Stimulated activated CD4-positive, alpha-beta T cell treated with anti-CD3 and anti-CD28 coated beads, TNF-alpha, amount 100 ng/mL, for 48 hours (primary cell): ENCODE measurements at places on chromosomes 7 and 10.

DNA sequence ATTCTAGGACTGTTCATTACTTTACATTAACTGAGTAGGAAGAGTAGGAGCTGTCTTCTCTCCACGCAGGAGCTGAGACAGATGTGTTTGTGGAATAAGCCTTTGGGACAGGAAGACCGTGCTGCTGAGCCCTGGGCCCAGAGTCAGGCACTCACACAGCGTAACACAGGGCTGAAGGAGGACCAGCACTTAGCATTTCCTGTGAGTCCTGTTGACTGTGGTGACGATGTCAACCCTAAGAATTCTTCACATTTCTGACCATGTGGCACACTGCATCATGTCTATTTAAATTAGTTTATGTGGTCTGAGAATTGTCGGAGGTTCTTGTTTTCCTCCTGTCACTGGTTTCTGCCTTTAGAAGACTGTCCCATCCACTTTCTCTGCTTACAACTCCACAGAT lies 117.2 kb downstream of the PIP4K2A start:
- DNase-seq: no peak

DNA sequence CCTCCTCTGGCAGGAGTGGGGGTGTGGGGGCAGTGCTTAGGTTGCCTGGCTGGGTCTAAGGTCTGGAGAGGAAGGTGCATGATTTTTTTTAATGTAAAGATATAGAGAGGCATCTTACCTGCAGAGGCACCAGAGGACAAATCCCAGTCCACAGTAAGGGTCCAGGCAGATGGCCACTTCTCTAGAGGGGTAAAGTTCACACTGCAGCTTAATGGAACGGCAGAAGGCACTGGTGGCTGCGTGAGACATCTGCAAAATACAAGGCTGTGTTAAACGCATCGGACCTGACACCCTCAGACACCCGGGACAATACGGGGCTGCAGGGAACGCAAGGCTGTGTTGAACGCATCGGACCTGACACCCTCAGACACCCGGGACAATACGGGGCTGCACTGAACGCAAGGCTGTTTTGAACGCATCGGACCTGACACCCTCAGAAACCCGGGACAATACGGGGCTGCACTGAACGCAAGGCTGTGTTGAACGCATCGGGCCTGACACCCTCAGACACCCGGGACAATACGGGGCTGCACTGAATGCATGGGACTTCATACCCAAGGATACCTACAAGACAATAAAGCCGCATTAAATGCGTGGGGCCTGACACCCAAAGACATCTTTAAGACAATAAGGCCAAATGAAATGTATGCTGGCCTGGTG lies 206.0 kb downstream of the ZMYND11 start:
- no peak for DNase-seq

DNA sequence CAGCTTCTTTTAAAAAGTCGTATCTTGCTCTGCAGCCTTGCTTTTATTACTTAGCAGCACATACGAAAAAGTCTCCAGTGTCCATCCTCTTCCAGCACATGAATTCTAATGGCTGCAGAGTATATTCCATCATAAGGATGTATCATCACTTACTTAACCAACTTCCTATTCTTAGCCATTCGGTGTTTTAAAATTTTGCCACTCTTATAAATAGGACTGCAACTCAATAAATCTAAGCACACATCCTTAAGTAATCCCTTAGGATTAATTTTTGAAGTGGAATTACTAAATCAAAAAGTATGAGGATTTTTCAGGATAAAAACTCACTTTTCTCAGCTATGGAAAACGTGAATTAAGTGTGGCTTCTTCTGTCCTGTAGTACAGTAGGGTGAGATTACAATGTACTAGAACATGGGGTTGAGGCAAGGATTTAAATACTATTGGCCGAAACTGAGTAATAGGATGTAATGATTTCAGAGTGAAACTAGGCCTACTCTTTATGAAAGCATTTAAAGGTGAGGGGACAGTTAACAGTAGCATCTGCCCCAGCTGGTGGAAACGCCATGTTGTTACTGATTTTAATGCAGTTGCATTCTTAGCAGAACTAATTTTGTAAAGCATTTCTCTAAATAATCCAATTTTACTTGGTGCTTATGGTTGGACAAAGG lies 1035.5 kb downstream of the LRMDA start:
- no peak for DNase-seq

- no peak for DNase-seq
These were observed 66.0 kb downstream of the MAD1L1 start for GRCh38 chr7:2166625-2167280.

- DNase-seq: no peak
These were observed 7.4 kb upstream of the VIM start for GRCh38 chr10:17220652-17221100.

DNA sequence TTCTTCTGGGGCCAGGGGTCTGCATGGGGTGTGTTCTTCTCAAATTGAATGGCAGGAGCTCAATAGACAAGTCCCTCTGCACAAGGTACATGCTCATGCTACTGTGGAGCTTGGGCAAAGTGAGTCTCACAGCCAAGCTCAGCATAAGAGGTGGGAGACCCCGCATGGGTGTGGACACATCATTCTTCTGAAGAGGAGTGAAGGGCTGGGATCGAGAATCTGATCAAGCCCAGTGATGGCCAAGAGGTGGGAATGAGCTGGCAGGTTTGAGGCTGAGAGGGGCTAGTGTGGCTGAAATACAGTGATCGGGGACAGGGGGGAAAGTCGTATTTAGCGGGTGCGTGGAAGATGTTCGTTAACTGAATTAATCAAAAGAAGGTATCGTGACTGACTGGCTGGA lies 32.6 kb downstream of the CDH23 start:
- DNase-seq: no peak

DNA sequence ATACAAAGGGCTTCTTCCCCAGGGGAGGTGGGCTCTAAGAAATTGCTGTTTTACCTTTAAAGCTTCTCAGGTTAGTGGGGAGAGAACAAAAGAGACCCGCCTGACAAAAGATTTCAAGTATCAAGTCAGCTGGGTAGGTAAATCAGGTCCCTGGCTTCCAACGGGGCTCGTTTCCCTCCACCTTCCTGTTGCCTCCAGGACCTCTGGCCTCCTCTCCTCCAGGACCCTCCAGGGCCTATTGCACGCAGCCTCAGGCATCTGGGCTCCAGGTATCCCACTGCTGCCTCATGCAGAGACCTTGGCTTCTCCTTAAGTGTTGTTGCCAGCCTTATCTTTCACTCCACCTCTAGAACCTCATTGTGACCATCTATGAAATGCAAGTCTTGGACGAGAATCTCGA lies 2.9 kb downstream of the BNIP3 start:
- DNase-seq: no peak

- no peak for DNase-seq
These were observed 256.7 kb downstream of the DPP6 start for GRCh38 chr7:154308928-154309327.

GRCh38 chr10:73060738-73061635 lies 35.7 kb downstream of the P4HA1 start:
- DNase-seq: no peak

GRCh38 chr7:27359181-27360125 lies 116.9 kb downstream of the EVX1 start:
- DNase-seq: no peak

DNA sequence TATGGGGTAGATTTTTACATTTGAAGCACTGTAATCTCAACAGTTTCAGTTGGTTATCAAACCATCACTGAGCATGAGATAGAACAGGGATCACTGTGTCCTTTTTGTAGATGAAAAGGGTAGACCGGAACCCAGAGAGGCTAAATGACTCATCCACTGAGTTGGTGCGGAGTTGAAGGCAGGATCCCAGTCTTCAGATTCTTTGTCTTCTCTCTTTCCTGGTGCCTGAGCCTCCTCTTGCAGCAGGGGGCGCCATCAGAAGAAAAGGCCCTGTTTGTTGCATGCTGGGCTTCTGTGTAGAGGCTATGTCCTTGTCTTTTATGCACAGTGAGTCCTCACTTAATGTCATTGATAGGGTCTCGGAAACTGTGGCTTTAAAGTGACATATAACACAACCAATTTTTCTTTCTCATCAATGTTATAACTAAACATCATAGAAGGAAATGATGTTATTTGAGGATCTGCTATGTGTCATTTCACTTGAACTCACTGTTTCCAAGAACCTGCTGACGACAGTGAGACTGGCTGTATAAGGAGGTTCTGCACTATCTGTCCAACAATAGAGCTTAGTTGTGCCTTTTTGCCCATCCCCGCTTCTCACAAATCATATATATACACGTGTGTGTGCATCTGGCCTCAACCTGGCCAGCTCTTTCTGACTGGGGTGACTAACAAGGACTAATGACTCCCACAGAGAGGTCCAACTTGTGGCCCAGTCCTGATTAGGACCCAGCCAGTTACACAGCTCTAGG lies 14.3 kb downstream of the ZNF282 start:
- peak; percentile 82 for DNase-seq

DNA sequence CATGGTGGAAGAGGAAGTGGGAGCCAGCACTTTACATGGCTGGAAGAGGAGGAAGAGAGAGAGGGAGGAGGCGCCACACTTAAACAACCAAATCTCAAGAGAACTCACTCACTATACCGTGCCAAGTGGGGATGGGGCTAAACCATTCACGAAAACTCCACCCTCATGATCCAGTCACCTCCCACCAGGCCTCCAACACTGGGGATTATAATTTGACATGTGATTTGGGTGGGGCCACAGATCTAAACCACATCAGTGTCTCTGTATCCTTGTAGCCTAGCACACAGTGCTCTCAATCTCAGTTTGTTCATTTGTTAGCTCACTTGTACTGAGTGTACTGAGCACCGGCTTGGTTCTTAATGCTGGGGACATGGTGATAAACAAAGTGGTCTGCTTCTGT lies 228.3 kb downstream of the BUB3 start:
- DNase-seq: no peak

GRCh38 chr7:150848561-150849115 lies 3.7 kb upstream of the AOC1 start:
- no peak for DNase-seq

DNA sequence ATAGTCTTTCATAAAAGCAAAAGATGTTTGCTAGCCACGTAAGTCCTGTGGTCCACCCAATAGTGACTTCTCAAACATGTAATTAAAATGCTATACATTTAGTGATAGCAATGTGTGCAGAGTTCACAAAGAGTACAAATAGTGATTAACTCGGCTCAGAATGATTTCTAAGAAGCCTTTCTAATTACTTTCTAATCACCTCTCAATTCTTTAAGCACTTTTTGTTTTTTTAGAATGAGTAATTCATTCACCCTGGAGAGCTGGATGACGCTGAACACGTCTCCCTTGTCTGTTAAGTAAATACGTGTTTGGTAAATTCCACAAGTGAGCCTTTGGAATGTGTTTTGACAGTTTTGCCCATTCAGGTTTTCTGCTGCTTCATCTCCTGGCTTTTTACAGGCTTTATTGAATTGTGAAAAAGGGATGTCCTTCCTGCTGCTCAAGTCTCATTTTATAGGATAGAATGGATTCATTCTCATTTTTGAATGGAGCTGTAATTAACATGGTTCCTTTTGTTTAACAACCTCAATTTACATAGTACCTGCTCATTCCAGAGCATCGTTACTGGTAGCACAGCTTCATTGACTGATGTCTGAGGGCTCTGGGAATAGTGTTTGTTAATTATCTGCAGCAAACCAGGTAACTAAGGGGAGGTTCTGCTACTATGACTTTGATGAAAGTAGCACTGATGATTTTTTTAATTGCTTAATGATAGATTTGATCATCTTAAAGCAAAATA lies 212.1 kb downstream of the VTI1A start:
- no peak for DNase-seq

DNA sequence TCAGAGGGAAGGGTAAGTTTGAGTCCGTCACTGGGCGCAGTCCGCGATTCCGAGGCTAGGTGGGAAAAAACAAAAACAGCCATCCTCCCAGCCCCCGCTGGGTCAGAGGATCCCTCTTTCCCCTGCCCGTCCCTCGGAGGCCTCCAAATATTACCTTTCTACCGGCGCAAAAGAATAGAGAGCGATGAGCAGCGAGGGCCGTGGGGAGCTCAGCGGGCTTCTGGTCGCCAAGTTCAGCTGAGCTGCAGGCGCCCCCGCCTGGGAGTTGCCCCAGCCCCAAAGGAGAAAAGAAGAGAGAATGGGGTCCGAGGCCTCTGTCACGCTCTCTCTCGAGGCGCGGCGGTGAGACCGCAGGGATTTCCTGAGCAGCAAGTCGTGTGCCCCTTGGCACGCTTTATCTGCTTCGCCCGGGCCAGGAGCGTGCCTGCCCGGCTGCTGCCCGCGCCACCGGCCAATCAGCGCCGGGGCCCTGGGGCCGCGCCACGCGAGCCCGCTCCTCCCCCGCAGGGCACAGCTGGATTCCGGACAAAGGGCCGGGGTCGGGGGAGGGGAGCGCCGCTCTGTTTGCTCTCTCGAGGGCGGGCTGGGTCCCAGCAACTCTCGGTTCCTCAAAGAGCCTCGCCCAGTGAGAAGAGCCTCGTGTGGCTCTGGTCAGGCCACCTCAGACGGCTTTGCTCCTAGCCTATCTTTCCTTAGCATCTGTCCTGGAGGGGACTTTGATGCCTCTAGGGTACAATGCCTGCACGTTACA lies at the start of gene NEUROG3:
Gene NEUROG3 (minus strand): TSS at position 367 of the 751 bp plus-strand sequence. CDS start 379 bp downstream, outside the sequence.
- DNase-seq: no peak

DNA sequence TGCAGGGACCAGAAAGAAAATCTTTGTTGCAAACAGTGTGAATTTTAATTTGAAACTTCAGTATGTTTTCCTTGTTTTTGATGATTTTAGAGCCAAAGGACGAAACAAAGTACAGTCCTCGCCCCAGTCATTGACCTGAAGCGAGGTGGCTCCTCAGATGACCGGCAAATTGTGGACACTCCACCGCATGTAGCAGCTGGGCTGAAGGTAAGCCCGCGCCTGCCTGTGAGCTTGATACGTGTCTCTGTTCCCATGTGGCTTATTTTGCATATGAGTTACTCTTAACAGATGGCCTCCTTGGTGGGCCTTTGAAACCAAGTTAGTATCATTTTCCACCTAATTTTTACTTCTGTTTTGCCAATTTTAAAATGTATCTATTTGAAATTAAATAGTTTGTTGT lies 12.3 kb downstream of the RBM17 start:
- DNase-seq: no peak

GRCh38 chr10:109866168-109866994 lies 56.9 kb downstream of the XPNPEP1 start:
- no peak for DNase-seq

DNA sequence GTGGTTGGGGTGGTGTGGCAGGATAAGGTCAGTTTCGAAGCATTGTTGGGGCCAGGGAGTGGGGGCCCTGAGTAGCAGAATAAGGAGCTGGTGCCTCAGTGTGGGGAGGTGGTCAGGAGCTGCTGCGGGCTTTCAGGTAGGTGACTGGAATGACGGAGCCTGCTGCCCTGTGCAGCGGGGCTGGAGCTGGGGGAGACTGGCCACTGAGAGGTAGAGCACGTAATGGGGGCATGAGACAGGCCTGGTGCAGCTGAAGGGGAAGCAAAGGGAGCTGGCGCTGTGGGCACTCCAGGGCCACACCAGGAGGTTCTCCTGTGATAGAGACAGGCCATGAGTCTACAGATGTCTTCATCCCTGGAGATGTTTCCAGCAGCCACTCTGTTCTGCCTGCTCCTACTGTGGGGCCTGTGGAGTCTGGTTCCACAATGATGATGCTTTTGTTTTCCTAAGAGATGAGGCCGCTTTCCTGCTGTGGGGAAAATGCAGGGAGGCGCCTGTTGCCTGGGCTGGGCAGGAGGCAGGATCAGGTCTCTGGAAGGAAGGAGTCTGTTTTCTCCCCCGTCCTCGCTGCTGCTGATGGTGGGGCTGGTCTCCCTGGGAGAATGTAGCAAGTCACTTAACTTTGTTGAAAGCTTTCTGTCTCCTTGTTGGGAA lies 31.1 kb downstream of the NUB1 start:
- no peak for DNase-seq
